NK-92 treated with Interleukin-12 subunit alpha and Interleukin-12 subunit beta, amount 100 ng/mL, for 24 hours (cell line): ENCODE measurements at places on chromosomes 5 and 9.

- no peak for DNase-seq
Measured at GRCh38 chr5:61177070-61177469, 14.8 kb upstream of the SMIM15 start.

- no peak for DNase-seq
Measured at GRCh38 chr9:85216601-85217000, 525.2 kb downstream of the AGTPBP1 start.

- DNase-seq = no peak
Measured at GRCh38 chr5:139806111-139806510, 10.5 kb downstream of the PSD2 start.

DNA sequence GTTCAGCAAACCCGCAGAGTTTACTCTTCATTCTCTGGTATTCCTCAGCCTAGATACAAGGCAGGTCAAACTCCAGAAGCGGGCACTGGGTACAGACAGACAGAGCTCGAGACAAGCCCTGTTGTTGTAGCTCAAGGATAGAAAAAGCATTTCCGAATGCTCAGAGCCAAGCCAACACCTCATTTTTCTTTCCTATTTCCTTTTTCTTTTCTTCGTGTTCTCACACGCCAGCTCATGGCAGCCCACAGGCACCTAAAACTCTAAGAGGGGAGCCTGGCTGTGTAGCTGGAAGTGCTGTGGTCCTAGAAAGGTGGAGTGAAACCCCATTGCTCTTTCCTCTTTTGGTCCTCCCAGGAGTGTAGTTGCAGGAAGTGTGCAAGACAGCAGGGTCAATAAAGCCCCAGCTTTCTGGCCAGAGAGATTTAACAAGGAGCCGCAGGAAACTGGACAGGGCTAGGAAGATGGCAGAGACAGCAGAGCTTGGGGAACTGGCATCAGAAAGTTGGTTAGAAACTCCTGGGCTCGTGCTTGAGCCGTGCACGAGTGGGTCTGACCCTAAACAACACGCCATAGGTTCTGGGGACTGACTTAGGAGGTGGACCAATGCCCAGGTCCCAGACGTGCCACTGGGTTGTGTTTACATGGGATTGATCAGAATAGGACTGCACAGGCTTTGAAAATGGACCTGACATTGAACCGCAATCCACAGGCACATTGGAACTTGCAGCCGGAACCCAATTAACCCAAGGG is 41.6 kb downstream of the ADAMTS2 start:
- DNase-seq = no peak

DNA sequence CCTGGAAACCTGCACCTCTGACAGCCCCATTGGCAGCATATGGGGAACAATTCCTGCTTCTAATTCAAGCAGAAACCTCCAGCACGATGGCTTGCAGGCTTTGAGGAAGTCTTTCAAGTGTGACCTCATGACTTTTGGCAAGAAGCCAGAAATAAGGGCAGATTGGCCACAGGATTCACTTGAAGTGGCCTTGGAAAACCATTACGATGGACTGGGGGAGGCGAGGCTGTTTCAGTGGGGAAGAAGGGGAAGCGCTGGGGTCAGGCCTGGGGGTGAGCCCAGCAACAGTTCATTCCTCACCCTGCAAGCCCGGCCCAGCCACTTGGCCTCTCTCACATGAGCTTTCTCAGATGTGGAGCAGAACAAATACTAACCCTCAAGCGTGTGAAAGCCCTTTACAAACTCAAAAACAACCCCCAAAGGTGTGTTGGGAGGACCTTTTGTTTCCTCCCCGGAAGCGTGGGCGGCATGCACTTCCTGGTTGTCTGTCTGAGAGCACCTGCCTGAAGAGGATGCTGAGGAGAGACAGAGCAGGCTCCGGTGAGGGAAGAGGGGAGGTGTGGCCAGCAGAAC is 26.9 kb upstream of the EEIG1 start:
- peak; percentile 17 for DNase-seq

GRCh38 chr5:141815051-141815795 is 63.0 kb downstream of the PCDH1 start:
- DNase-seq = no peak

GRCh38 chr5:43203373-43203772 is 11.3 kb downstream of the NIM1K start:
- no peak for DNase-seq

DNA sequence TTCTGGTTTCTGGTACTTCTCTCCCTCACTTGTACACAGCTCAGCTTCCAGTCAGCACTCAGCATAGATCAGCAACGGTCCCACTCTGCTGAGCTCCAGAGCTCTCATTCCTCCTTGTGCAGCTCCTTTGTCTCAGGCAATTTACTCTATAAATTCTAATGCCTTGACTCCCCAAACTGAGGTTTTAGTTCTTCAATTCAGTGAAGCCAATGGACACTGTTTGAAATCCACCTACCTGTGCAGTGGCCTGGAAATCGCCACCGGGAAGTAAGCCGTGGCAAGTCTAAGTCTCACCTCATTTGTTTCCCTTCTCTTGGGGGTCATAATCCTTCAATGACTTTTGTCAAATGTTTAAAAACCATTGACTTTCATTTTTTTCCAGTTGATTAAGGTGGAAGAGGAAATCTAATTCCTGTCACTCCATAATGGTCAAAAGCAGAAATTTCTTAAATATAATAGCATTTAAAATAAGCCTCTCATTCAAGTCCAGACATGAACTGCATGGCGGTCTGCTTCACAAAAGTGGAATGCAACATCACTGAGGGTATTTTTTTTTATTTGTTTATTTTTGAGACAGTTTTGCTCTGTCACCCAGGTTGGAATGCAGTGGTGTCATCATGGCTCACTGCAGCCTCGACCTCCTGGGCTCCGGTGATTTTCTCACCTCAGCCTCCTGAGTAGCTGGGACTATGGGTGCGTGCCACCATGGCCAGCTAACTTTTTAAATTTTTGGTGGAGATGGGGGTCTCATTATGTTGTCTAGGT is 79.6 kb downstream of the C7 start:
- DNase-seq = no peak

DNA sequence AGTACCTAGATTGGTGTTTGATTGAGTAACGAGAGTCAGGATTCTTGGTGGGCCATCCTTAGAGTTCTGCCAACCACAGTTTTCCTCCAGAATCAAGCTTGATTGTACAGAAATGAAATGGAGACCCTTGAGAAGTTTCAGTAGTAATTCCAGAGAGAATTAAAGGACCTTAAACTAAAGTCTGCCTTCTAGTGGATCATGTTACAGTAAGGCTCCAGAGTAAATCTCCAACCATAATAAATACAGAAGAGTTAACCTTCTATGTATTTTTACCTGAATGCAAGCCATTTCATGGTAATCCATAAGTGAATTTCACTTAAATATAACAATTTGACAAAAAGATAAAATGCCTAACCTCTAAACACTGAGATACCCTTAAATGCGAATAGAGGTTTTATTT is 53.0 kb upstream of the CNTLN start:
- no peak for DNase-seq
